Stimulated activated effector memory CD8-positive, alpha-beta T cell treated with anti-CD3 and anti-CD28 coated beads, Interleukin-12 subunit alpha, Interleukin-12 subunit beta, amount 100 ng/mL, for 72 hours (primary cell): ENCODE measurements at places on chromosomes 16 and 17.

- DNase-seq, result no peak
Observed at GRCh38 chr17:82684228-82684841, 14.2 kb downstream of the RAB40B start.

DNA sequence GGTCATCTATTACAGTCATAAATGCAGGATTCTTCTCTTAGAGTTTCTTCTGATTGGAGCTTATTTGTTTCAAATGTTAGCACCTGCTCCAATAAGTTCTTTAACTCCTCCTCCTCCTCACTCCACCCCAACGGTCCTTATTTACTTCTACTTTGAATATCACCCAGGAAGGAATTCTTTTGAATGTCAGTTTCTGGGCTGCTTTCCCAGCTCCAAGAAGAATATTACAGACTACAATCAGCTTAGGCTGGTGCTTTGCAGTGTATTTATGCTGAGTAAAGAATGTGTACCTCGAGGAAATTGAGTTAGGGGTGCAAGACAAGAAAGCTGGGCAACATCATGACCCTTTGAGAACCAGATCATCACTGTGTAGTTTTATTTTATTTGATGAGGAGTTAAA, 30.8 kb downstream of the MAP3K3 start:
- DNase-seq, result no peak

DNA sequence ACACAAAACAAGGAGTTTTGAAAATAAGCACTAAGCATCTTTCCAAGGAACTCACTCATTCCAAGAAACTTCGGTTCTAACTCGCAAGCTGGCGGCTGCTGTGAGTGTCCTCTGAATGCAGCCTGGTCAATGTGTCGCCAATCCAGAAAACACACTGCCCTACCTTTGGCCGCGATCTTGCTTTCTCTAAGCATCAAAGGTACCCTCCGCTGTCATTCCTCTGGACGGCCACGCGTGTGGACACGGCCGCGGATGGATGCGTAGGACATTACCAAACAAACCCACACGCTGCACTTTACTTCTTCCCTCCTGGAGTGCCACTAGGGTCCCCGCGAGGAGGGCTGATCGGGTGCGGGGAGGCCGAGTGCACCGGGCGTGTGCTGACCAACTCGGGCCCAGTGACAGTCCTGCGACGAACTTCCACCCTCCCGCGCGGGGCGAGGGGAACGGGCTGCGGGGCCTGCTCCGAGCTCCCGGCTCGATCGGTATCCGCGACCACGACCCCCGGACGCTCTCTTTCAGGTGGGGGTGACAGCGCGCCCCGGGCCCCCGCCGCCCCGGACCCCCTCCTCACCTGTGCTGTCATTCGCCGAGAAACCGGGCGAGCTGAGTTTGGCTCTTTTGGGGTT, 1.1 kb downstream of the CREBBP start:
- DNase-seq, result peak; percentile 23

DNA sequence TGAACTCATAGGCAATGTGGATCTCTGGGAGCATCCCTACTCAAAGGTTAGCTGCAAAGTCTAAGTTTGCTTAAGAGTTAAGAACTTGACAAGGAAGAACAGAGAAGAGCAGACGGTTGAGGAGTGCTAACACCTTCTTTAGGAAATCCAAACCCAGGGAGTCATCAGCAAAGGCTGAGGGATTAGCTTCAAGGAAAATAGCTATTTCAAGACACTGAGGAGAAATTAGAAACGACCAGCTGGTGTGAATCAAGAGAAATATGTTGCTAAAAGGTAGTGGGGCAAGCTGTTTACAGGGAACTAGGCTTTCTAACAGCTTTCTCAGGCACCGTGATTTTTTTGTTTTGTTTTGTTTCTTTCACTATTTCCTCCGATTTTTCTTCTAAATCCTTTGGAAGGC, 90.7 kb downstream of the CDH8 start:
- DNase-seq, result no peak

DNA sequence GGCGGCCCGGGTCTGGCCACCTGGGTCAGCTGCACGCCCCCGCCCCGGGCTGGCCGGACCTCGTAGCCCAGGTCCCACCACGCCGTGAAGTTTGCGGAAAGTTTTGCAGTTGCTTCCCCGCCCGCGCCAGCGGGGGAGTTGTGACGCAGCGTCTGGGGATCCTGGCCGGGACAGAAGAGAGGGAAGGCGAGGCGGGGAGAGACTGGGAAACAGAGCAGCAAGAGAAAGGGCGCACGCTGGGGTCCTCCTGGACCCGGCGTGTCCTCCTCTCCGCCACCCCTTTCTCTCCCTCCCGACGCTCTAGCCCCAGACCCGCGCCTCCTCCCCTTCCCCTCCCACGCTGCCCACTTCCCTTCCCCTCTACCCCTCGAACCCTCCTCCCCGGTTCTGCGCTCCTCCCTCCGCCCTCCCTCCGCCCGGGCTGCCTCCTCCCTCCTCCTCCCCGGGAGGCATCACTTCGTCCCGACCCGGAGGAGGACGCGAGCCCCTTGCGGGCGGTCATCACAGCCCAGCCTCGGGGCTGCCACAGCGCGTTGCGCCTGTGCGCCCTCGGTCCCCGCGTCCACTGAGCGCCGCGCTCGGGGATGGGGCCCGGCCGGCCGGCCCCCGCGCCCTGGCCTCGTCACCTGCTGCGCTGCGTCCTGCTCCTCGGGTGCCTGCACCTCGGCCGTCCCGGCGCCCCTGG, at the start of gene MRC2:
TSS of gene MRC2 (plus strand) at position 452 of the 685 bp plus-strand sequence. CDS start at position 585, 133 bp downstream.
- DNase-seq, result peak; percentile 28

DNA sequence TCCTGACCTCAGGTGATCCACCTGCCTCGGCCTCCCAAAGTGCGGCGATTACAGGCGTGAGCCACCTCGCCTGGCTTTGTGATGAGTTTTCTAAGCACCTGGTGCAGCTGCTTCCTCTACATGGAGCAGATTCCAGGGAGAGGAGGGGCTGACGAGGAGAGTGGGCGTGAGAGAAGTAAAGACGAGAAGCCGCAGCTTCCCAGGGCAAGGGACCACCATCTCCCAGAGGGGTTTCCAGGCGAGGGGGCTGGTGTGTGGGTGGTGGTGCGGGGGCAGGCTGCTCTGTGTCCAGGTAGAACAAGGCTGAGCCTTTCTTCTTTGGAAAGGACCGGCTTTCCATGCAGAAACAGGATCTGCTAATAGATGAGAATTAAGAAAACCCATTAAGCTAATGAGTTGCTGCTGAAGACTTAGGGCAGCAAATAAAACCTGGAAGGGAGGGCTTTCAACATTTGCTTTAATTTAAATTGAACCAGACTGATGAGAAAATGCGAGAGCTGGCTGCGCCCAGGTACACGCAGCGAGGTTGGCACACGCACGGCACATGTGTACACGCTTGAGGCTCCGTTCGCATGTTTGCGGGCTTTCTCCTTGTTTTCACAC, 236.7 kb downstream of the RBFOX3 start:
- no peak for DNase-seq

- DNase-seq, result no peak
Observed at GRCh38 chr17:66379544-66379943, 77.1 kb downstream of the PRKCA start.

GRCh38 chr17:74427048-74427762, 4.7 kb upstream of the GPRC5C start:
- no peak for DNase-seq

- DNase-seq, result no peak
Observed at GRCh38 chr16:3841729-3842508, 38.6 kb downstream of the CREBBP start.

- peak; percentile 79 for DNase-seq
Observed at GRCh38 chr16:56425439-56425832, at the start of gene AMFR. Gene AMFR, minus strand, starts transcription at chr16:56425545. Its CDS starts 218 bp downstream, at chr16:56425327.

GRCh38 chr16:69318911-69319289, 7.8 kb downstream of the VPS4A start:
- DNase-seq, result no peak

DNA sequence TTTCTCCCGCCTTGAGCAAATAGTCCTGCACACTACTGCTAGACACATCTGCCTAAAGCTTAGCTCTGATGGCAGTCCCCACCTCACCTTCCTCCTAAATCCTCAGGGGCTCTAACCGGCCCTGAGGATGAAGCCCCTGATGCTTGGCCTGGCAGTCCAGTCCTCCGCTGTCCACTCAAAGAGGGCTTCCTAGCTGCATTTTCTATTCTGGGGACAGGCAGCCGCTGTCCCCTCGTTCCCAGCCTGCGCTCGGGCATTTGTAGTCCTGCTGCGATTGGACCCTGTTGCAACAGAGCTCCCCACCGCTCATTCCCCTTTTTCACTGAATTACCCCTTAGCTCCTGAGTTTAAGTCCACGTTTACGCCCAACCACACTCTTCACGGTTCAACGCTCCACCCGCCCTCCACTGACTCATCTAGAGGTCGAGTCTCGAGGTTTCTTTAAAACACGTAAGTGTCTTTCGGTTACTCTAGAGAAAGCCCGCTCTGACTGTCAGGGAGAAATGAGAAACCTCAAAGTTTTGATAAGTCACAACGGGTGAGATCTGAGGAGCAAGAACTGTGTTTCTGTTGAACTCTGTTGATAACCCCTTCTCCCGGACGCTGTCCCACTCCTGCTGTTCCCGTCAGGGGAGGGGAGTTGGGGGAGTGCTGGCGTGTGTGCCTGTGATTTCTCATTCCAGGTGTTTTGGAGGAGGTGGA, 4.5 kb downstream of the CCR7 start:
- DNase-seq, result peak; percentile 92

DNA sequence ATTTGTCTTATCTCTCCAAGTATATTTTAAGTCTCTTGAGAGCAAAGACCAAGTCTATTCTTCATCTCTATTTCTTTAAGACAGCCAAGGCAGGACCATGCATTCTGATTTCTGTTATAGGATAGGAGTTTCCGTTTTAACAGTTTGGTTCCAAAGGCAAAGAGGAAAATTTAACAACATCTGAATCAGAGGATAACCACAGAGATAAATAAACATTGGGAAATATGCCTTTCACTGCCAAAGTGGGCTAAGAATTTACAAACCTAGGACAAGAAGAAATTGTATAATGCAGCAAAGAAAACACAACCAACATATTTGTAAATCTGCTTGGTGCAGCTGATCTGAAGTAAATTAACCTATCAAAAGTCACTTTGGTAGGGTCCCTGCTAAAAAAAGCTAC, 37.7 kb downstream of the USP32 start:
- no peak for DNase-seq

DNA sequence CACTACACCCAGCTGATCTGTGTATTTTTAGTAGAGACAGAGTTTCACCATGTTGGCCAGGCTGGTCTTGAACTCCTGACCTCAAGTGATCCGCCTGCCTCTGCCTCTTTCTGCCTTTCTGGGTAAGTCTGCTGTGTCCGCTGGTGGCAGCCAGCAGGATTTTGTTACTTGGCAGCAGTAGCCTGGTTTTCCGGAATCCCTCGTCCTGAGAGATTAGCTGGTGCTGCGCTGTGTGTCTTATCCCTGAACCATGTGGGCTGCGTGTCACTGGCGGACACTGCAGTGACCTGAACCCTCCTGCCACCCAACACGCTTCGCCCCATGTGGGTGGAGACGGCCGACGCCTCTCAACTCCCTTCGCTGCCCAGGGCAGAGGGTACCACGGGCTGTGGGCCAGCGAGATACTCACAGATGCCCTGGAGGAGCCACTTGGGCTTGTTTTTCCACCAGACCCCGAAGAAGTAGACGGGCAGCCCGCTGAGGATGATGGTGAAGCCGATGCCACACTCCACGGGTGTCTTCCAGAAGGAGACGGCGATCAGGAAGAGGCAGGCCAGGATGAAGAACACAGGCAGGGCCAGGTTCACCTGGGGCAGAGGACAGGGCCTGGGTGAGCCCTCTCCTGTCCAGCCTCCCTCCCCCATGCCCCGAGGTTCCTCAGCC, 35.2 kb downstream of the SLC7A5 start:
- DNase-seq, result no peak

DNA sequence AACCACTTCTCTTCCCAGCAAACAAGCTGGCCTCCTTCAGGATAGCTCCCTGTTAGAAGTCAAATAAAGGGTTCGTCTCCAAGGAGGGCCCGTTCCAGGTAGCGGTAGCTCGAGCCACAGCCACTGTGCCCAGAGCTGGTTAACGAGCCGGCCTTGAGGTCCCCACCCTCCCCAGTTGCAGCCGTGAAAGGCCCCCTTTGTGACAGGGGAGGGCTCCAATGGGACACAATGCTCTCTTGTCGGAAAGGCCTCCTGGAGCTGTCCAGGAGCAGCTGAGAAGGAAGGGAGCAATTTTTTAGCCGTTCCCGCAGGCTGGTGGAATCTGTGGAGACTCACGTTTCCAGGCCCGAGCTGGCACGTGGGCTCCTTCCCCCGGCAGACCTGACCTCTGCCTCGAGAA, 29.9 kb upstream of the FOXF1 start:
- DNase-seq, result no peak

GRCh38 chr17:3914312-3914670, 2.0 kb downstream of the P2RX1 start:
- DNase-seq, result no peak

DNA sequence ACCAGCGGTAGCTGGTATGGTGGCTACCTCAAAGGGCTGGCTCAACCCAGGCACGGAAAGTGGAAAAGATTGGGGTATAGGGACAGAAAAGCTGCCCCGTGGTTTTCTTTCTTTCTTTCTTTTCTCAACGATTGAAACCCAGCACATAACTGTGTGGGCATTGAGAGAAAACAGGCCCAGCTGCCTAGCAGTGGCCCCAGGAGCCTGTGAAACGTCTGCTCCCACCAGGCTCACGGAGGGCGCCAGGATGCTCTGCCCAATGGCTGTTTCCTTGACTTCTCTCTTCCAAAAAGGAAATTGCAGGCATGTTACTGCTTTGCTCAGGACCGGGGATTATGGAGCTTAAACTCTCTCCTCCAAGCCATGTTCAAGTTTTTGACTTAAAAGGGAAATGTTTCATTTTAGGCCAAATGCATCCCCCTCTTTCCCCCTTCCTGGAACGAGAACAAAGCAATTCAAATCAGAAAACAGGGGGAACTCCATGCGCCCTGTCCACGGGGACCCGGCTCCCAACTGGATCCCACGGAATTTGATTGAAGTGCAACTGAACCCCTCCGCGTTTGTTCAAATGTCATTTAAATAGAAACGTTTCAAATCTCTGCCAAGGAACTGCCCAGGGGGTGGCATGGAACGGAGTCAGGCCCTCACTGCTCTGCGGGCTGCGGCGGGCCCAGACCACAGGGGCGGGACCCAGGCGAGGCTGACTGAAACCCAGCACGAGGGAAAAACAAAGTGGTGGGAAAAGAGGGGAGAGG, 133.5 kb downstream of the RGS9 start:
- no peak for DNase-seq

DNA sequence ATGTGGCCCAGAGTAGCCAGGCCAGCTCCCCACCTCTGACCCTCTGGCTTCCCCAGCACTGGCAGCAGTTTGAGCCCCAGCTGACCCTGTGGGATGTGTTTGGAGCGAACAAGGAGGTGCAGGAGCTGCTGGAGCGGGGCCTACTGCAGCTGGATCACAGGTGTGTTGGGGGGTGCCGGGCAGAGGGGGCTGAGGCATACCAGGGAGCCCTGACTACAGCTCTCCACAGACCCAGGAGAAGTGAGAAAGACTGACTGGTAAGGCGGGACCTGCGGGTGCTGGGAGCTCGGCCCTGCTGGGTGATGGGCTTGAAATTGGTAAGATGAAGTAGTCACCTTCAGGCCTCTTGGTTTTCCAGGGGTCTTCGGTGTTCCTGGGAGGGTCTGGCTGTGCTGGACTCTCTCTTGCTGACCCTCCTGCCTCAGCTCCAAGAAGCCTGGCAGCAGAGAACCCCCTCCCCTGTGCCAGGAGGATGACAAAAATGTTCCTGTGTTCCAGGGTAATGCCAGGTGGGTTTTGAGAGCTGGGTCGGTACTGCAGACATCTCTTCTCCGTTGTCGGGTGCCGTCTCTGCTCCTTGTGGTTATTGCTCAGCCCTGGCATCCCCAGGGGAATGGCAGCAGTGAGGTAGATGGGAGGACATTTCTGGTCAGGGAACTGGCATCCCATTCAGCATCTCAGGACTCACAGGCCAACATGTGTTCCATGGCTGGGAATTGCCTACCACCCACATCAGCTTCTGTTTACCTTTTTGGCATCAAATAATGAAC, 5.9 kb downstream of the RSAD1 start:
- DNase-seq, result no peak
